ENCODE measurements at places on chromosomes 6 and 20.

GRCh38 chr6:3665608-3666007 lies 85.9 kb downstream of the PXDC1 start:
- no peak for DNase-seq

GRCh38 chr6:150840185-150840584 lies 25.3 kb upstream of the MTHFD1L start:
- DNase-seq: no peak

DNA sequence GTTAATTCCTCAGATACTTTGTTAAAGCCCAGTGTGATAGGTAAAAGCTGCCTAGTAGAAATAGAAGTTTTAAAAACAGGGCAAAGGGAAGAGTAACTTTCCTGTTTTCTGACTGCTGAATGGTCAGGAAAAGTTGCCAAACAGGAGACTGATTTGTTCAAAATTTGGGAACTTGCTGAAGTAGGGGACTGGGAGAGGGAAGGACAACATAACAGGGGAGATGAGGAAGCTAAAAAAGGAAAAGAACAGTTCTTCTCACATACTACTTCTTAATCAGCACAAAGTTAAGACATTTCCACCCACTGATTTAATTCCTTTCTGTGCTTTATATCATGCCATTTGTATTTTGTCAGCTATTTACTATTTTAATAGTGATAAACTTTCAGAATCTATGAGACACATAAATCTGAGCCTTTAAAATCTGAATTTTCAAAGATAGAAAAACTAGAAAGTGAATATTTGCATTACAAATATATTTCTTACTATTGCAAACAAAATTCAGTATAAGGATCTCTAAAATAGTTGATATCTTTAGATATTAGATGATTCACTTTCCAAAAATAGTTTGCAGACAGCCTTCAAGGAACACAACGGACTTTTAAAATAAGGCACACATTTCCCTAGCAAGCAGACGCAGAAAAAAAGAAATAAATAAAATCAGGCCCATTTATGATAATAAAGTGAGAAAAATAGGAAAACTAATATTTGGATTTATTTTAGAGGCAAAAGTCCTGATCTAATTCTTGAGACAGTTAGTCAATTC lies 36.9 kb upstream of the SLC16A10 start:
- DNase-seq: no peak

- DNase-seq: no peak
These were observed 395.7 kb downstream of the ZFAND3 start for GRCh38 chr6:38215225-38215624.

DNA sequence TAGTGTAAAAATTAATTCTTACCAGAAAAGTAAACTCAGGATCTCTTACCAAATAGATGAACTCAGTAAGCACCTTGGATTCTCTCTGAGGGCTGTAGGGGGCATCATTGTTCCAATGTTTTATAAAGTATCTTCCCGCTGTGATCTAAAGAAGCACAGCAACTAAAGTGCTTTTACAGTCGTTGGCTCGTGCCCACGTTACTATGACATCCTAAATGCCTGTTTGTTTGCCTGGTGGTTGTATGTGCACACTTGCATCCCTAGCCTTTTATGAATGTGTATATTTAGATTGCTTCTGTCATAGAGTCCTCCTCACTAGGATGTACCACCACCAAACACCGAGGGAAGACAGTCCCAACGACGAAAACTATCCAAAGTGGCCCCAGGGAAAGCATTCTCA lies 34.5 kb downstream of the SLX4IP start:
- DNase-seq: peak; percentile 81

GRCh38 chr20:42150230-42150629 lies 532.1 kb upstream of the CHD6 start:
- DNase-seq: no peak

- DNase-seq: no peak
These were observed 6.4 kb upstream of the CHRNA4 start for GRCh38 chr20:63367446-63368055.

- DNase-seq: peak; percentile 85
These were observed 78.3 kb downstream of the PERP start for GRCh38 chr6:138028893-138029292.

GRCh38 chr6:92977018-92977417 lies 442.3 kb downstream of the EPHA7 start:
- DNase-seq: no peak

DNA sequence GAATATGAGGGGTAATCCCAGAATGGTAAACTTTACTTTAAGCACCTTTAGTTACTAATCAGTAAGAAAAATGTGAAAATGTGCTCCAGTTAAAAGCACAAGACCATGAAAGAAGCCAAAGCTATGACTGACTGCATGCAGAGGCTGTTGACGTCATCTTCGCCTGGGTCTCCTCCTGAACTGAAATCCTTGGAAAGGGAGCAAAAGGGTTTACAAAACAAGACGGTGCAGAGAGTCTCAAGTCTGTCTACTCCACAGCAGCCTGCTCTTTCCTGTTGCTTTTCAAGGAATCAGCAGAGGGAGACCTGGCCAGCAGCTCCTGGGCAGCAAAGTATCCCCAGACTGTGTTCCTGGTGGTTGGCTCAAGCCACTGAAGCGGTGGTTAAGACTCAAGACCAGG lies 10.2 kb downstream of the FKBP1A start:
- DNase-seq: no peak

DNA sequence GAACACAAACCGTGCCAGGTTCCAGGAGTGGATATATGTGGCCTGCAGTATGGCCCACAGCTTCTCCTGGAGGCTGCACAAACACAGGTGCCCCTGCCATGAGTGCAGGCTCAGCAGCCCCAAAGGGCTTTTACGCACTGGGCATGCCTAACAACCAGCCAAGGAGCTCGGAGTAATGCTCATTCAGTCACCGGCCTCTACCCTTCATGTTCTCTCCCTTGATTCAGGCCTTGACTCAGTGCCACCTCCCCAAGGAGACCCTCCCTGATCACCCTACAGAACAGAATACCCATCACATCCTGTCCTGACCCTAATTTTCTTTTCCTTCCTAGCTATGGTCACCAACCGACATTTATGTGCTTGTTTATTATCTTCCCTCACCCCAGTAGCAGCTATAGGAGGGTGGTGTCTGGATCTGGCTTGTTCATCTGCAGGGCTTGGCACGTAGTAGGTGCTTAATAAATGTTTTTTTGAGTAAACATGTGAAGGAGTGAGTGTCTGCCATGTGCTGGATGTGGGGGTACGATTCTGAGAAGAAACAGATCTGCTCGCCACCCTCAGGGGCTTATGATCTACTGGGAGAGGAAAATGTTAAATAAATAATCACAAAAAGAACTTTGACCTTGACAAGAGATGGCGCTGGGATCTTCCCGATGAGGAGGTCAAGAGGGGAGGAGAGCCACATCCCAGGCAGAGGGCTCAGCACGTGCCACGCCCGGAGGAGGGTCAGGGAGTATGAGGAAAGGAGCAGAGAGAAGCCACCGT lies 9.2 kb downstream of the PXMP4 start:
- DNase-seq: no peak

GRCh38 chr6:36769183-36769675 lies 70.0 kb downstream of the CPNE5 start:
- peak; percentile 32 for DNase-seq

DNA sequence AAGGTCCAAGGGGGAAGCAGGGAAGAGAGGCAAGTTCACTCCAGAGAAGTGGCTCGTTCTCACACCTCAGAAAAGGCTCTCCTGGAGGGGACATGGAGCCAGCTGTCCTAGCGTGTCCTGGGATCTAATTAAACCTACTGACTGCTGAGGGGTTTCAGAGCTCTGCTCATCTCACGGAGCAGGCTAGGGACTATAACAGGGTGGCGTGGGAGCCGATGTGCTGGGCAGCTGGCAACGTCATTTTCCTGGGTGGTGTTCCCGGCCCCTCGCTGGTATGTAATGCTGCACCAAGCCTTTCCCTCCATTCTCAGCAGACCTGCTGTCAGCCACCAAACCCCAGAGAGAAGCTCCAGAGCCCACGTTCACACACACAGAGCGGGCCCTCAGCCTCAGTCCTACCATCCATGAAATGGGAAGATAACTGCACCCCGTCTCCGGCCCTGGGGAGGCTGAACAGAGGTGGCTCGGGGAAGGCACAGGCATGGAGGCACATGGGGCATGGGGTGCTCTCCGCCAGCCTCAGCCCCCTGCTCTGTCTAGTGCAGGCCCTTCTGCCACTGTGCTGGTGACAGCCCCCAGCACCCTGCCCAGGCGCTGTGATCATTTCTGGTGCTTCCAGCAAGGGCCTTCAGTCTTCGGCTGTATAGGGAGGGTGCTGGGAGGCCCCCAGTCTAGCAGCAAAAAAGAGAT lies 1.9 kb downstream of the CST7 start:
- no peak for DNase-seq

- no peak for DNase-seq
These were observed 30.7 kb downstream of the CDK19 start for GRCh38 chr6:110784610-110784979.

DNA sequence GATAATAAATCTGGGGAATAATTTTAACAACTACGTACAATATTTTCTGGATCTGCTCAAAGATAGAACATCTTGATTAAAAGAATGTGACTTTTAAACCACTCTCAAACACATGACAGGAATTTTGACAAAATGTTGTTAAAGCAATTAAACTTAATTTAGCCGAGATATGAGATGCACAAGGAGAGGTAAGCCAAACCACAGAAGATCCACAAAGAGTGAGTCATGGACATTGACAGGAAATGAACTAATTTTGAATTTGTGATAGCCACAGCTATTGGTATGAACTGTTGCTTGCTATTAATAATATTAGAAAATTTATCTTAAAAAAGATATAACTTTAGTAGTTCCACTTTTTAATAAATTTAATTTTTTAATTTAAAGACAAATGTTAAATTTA lies 27.8 kb upstream of the VGLL2 start:
- peak; percentile 54 for DNase-seq

DNA sequence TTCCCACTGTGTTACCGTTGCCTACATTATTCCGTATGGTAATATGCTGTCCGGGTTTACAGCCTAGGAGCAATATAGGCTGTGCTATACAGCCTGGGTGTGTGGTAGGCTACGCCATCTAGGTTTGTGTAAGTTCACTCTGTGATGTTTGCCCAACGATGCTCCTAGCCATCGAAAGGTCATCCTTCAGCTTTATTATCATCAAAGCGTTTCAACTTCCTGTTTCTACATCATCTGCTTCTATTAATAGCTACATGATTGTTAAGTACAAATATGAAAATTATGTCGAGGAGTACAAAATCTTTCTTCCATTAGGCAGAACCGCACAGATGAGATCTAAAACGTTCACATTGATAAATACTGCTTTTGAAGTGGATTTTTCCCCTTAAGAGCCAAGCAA lies 69.9 kb downstream of the PPP1R14C start:
- DNase-seq: no peak

DNA sequence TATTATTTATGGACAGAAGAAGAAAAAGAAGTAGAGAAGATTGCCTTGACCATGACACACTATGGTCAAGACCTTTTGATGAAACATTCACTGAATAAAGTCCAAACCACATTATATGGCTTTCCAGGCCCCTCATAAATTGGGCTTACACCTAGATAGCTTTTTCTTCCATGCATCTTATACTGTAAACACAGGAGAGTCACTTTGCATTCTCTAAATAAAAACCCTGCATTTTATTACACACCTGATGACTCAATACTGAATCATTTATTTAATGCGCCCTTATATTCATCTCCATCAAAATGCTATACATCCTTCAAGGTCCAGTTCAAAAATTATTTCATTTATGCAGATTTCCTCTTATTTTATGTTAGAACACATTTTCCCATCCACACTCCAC lies 78.0 kb downstream of the COL21A1 start:
- DNase-seq: no peak

GRCh38 chr6:42958125-42958524 lies 2.4 kb upstream of the GNMT start:
- no peak for DNase-seq

- DNase-seq: no peak
These were observed 403.4 kb downstream of the SYNE1 start for GRCh38 chr6:152233547-152234320.

DNA sequence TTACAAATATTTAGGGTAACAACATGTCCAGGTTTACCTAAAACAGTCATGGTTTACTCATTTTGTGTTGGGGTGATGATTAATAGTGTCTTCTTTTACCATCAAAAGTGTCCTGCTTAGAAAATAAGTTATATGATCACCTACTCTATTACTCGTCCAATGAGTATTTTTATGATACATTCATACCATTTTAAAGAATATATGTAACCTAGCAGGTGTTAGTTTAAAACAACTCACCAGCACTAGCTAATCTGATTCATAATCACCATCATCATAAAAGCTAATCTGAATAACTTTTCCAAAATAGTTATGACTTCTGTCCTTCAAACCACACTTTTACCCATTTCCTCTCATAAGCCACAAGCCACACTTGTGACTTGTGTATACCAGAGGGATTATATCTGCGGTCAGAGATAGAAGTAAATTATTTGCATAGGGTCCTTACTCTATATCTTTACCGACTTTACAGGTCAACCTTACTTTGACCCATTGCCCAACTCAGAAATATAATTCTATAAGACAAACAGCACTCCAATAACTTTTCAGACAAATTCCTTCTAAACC lies 33.3 kb upstream of the NRN1 start:
- DNase-seq: no peak

- DNase-seq: peak; percentile 75
These were observed 7.9 kb downstream of the CALHM4 start for GRCh38 chr6:116561377-116562018.

- no peak for DNase-seq
These were observed 79.8 kb downstream of the RTN4IP1 start for GRCh38 chr6:106549521-106549920.

DNA sequence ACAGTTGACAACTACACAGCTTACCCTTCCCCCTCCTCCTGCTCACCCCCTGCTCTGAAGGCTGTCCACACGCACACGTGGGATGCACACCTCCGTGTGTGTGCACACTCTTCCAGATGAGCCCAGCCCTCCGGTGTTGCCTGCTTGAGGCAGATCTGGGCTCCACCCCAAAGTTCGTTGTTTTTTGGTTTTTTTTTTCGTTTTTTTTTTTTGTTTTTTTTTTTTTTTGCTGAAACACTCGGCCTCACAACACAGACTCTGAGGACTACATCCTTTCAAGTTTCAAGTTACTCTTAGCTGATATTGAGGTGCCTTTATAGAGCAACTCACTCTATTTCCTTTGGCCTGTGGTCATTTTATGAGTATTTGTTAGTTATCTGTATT lies 88.2 kb downstream of the RREB1 start:
- no peak for DNase-seq

GRCh38 chr20:25217161-25218108 lies 21.9 kb downstream of the ENTPD6 start:
- DNase-seq: no peak

- peak; percentile 94 for DNase-seq
These were observed 43.0 kb downstream of the TSPYL4 start for GRCh38 chr6:116210750-116211425.

DNA sequence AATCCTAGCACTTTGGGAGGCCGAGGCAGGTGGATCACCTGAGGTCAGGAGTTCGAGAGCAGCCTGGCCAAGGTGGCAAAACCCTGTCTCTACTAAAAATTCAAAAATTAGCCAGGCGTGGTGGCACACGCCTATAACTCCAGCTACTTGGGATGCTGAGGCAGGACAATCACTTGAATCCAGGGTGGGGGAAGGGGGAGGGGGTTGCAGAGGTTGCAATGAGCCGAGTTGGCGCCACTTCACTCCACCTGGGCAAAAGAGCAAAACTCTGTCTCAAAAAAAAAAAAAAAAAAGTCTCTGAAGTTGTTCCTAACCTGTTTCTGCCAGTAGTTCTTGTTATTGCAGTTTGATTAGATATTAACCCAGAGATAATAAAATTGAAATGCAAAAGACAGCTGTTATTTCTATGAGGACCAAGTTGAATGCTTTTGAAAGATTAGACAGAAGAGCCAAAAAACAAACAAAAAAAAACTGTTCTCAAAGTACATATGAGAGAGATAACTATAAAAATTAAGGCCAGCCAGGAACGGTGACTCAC lies 22.6 kb downstream of the PIGU start:
- no peak for DNase-seq

GRCh38 chr6:34568341-34569201 lies 12.4 kb upstream of the SPDEF start:
- peak; percentile 52 for DNase-seq
